ENCODE measurements at places on chromosomes 7 and 10.

DNA sequence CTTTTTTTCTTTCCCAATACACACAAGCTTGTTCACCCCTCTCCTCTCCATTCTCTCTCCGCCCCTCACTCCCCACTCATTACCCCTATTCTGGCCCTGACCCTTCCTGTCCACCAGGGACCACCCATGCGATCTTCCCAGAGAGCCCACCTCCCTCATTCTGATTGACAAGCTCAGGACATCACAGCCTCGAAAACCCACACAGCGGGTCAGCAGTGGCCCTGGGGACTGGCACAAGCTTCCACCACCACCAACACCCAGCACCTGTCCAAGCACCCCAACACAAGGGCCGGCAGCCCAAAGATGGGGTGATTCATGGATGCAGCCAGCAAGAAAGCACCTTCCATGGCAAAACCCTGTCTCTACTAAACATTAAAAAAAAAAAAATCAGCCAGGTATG, 50.0 kb upstream of the USP6NL start:
- no peak for DNase-seq

DNA sequence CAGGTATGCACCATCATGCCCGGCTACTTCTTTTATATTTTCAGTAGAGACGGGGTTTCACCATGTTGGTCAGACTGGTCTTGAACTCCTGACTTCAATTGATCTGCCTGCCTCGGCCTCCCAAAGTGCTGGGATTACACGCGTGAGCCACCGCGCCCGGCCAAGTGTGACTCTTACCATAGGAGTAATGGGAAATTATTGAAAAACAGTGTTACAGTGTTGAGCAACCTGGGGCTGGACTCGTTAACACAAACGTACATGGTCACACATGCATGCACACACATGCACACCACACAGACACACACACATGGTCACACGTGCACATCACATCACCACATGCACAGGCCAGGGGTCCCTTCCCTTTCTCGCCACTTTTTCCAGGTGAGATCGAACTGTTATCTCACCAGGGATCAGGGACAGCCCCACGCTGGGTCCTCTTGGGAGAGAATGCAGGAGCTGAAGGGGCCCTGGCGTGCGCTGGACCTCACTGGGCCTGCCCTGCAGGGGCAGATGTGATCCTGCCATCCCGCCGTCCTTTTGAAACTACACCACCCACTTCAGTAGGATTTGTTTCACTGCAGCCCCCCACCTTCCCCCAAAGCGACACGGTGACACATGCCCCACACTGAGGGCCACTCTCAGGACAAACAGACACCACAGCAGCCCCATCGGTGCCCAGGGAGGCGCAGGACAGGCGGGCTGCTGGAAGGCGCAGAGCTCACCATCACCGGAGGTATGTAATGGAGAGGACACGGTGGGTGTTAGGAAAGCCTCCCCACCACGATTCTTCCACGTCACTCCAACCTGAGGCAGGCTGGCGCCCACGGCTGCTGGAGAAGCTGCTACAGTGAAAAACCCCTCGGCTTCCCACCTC, 10.2 kb downstream of the RADIL start:
- no peak for DNase-seq

- no peak for DNase-seq
Observed at GRCh38 chr7:4279216-4279615, 402.9 kb upstream of the FOXK1 start.

DNA sequence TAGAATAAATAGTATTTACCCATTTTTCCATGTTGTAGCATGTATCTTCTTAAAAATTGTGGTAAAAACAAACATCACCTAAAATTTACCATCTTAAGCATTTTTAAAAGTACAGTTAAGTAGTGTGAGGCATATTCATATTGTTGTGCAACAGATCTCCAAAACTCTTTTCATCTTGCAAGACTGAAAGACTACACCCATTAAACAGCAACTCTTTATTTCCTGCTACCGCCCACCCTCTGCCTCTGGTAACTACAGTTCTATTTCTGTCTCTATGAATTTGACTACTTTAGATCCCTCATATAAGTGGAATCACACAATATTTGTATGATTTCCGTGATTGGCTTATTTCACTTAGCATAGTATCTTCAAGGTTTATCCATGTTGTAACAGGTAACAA, 40.0 kb upstream of the AGBL3 start:
- DNase-seq: no peak

DNA sequence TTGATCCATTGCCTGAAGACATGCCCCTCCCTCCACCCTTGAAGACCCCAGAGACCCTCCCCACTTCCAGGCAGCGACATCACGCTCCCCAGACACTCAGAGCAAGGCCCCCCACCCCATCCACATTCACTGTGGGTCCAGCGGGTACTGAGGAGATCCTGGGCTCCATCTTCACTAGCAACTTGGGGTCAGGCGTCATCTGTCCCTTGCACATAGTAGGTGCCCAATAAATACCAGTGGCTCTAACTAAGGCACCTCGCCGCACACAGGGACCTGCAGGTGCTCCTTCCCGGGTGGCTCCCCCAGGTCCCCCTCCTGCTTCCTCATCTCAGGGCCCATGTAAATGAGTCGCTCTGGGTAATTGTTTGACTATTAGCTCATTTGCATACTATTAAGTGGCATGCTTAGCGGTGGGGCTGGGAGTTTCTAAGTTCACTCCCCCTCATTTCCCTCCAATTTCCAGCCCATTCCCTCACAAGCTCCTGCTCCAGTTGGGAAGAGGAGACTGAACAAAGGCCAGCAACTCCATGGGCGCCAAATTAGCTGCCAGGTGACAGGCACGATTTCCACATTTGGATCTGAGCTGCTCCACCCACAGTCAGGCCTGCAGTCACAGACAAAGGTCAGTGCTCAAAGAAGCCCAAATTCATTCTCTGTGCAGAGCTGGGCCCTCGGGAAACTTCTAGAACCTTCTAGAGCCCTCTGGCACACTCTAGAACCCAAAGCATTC, 29.7 kb downstream of the EBF3 start:
- no peak for DNase-seq

DNA sequence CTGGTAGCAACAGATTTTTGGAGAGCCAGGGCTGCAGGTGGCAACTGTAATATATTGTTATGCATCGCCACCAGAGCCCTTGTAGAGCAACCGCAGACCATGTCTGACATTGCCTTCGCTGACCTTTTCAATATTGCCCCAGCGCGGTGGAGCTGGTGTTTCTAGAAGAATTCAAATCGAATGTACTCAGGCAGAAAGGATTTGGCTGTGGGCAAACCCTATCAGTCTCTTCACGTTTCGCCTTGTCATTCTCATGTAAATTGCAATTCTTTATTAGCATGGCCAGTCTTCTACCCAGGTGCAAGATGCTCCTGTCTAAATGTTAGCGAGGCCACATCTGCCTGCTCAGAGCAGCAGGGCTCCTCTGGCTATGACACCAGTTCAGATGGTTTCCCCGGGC, 490.2 kb upstream of the AUTS2 start:
- no peak for DNase-seq

All from activated T-helper 9 cell treated with anti-CD3 and anti-CD28 coated beads, Interleukin-2, amount 50 U/mL, for 16 hours (primary cell).